ENCODE measurements at places on chromosomes 12 and 14.

- peak; percentile 19 for DNase-seq
Observed at GRCh38 chr12:89225808-89226411, 126.4 kb downstream of the DUSP6 start.

DNA sequence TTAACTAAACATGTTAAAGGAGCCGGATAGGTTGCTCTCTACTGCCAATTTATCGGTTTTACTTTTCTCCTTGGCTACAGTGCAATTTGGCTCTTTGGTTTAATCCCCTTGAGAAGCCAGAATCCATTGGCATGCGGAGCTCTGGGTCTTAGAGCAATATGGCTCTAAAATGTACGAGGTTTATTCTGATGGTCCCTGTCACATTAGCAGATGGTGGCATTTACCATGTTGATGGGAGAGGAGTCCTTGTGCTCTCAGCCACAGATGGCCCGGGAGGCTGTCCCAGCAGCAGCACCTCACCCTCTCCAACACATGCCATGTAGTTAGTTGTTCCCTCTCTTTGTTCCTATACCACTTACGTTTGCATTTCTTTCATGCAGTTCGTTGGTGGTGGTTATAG is 179.7 kb downstream of the RGS6 start:
- no peak for DNase-seq

GRCh38 chr14:99356031-99356608 is 84.1 kb upstream of the BCL11B start:
- DNase-seq: no peak

- no peak for DNase-seq
Observed at GRCh38 chr14:100827101-100828021, 1.4 kb downstream of the MEG3 start.

GRCh38 chr14:70339039-70339438 is 20.4 kb downstream of the COX16 start:
- no peak for DNase-seq

- no peak for DNase-seq
Observed at GRCh38 chr14:79614448-79614847, 596.9 kb downstream of the DIO2 start.

DNA sequence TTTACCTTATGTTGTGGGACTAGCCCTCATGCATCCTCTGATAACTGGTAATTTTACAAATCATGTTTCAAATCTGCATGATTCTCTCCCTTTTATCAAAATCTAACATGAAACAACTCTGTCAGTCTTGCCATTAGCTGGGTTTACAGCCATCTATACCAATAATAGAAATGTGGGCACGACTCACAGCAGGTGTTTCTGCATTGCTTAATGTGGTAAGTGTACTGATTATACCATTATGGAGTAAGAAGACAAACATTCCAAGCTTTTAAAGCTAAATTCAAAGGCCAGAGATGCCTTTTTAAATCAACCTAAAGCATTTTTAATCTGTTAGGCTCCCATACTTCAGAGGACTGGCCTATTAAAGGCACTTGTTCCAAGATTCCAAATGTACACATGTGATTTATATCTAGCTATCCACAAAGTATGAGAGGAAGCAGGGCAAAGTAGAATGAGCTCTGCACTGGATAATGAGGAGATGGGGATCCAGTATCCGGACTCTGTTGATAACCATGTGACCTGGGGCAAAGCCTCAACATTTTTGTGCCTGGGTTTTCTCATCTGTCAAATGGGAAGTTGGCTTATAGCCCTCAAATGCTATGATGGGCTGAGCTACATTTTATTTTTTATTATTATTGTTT is 52.3 kb upstream of the FUT8 start:
- DNase-seq: no peak

DNA sequence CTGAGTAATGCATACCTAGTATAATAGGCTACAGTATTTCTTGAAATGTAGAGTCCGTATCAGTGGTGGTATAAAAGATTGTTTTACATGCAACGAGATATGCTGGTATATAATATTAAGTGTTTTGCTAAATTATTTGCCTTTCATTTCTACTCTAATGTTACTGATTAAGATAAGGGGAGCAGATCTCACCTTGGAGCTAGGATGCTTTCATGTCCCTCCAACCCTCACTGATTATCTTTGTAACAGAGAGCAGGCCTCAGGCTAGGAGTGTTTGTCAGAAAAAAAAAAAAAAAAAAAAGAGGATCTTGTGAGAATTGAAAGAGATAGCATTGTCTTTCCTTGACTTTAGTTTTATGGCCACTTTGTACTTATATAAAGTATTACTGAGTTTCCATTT is 92.6 kb downstream of the PDE3A start:
- no peak for DNase-seq

DNA sequence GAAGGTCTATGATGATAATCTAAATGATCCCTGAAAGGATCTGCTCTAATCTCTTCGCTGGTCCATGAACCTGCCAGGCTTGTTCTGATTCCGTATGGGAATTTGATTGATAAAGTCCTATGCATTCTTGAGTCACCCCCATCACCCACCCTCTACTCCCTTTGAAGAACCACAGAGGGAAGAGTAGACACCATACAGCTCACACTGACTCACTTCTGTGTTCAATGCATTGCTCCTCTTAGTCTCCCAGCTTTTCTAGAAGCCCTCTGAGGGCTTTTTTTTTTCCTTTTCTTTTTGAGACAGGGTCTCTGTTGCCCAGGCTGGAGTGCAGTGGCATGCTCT is 18.5 kb upstream of the GPRC5A start:
- no peak for DNase-seq

DNA sequence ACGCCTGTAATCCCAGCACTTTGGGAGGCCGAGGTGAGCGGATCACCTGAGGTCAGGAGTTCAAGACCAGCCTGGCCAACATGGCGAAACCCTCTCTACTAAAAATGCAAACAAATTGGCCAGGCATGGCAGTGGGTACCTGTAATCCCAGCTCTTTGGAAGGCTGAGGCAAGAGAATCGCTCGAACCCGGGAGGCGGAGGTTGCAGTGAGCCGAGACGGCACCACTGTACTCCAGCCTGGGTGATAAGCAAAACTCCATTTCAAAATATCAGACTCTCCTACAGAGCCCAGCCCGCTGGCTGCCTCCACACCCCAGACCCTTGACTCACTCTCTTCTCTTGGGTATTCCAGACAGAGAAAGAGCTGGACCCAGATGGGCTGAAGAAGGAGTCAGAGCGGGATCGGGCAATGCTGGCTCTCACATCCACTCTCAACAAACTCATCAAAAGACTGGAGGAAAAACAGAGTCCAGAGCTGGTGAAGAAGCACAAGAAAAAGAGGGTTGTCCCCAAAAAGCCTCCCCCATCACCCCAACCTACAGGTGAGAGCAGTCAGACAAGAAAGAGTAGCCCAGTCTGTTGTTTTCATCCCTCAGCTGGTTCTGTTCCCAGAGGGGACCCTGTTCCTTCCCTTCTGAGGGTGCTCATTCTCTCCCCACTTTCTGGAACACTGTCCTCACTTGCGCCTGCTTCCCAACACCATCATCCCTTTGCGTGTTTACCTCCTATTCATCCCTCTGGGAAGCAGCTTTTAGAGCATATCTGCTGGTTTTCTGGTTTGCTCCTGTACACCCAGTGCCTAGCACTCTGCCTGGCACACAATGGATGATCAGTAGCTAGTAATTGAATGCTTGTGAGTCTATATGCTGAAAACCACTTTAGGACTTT is 19.7 kb downstream of the AGAP2 start:
- no peak for DNase-seq

- DNase-seq: no peak
Observed at GRCh38 chr12:108495054-108495453, 20.0 kb upstream of the FICD start.

DNA sequence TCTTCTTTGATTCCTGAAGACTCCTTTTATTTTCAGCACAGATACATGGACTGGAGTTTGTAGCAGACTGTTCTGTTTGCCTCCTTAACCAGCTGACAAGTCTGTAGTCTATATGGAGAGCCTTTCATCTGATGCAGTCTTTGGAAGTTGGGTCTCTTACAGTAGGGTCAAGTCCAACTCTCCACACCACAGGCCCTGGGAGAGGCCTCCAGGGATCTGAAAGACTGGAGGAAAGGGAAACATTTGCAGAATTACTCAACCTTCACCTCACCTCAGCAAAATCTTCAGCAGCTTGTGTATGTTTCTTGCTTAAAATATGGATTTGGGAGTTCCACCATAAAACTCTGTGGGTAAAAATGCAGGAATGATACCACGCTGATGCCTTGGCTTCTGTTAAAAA is 188.4 kb downstream of the MSRB3 start:
- no peak for DNase-seq

GRCh38 chr12:50786498-50787231 is 22.8 kb downstream of the ATF1 start:
- no peak for DNase-seq

DNA sequence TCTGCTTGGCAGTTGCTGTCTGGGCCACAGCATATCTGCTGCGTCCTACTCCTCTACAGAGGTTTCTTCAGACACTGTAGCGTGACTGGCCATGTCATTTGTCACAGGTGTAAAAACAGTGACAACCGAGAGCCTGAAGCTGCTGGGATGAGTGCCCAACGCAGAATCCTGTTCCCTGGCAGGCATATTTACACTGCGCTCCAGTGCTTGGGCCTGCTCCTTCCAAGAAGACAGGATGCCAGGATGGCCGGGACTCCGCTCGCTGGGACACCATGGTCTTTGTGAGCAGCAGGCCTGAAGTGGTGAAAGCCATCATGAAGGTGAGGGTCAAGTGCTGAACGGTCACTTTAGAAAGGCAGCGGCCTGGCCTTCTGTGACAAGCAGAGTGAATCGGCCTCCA is 171.4 kb downstream of the EMP1 start:
- DNase-seq: no peak

DNA sequence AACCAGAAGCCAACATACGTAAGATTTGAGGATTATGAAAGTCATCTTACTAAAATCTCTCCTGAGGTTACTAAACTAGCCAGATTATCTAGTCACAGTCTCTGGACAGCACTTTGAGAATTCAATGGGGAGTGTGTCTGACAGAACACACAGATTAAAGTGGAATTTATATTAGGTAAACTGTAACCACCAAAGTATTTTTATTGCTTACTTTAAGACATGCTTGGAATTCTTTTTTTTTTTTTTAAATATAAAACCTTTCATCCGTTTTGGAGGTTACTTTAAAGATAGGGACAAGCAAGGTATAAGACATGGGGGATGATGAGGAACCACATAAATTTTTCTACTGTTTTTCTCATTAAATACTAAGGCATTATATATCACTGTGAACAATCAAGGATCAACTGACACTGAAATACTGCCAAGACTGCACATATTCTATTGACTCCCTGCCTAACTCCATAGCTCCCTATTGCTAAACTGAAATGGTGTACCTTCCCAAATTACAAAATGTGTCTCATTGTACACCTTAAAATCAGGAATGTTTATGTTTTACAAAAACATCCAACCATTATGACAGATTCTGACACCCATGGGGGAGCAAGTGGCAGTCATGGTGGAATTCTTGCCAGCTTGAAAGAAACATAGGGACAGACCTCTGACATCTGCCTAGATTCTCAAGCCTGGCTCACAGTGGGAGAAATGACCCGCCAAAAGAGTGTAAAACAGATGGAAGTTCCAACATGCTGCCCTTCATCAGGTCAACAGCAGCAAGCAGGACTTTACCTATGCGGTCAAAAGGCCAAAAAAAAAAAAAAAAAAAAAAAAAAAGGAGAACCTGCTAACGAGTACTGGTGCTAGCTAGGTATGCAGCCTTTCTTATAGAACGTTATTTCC is 239.3 kb downstream of the MED13L start:
- no peak for DNase-seq

GRCh38 chr12:64895526-64895925 is 71.1 kb downstream of the TBC1D30 start:
- no peak for DNase-seq

GRCh38 chr14:51535443-51536044 is 116.2 kb upstream of the FRMD6 start:
- no peak for DNase-seq

GRCh38 chr12:70043490-70044138 is 199.6 kb upstream of the CNOT2 start:
- no peak for DNase-seq

- DNase-seq: no peak
Observed at GRCh38 chr14:105894125-105894977, 368.0 kb downstream of the TMEM121 start.

DNA sequence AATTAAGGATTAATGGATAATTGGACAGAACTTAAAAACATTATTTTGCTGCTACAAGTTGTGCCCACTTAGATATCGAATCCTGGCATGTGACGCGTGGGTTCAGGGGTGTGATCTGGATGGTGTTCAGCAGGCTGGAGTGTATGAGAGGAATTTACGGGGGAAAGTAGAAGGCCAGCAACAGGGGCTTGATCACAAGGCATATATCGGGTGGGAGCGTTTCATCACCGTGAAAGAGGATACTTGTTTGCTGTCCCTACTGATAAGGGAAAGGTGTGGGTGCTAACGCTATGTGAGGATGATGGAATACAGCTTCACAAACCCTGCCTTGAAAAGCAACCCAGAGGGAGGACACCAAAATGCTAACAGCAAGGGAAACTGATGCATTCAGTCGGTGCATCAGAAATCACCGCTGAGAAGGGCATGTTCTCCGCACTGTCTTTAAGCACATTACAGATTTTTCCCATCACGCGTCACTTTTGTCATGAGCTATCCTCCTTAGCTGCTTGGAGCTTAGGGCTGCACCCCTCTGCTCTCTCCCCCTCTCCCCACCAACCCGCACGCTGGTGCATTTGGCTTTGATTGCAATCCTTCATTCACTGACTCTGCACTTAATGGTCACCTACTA is 13.4 kb downstream of the HHIPL1 start:
- DNase-seq: no peak

DNA sequence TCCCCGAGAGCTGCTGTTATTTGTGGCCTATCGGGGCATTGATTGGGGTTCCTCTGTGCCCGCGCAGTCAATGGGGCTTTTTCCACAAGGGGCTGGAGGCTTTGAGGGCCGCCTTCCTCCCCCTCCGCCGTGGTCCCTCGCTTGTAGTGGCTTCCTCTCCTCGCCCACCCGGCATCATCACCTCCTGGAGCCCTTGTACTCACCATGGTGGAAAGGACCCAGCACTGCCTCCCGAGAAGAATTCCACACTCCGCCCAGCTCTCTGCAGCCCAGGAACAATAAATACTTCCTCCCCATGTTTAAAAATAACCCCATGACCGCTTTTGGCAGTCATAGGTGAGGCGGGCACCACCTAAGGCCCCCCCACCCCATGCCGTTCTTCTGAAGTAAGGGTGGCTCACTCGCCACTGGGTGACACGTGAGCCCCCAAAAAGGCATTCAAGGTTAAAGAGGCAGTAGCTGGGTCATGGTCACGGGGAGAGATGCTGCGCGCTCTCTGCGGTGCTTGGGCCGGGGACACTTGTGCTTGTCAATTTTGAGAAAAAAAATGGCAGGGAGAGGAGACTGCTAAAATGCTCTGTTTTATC is at the start of gene MYL2:
Gene MYL2, minus strand, starts transcription at position 256 of the 587 bp plus-strand sequence. Its CDS starts 50 bp downstream, at position 206.
- DNase-seq: no peak

- DNase-seq: no peak
Observed at GRCh38 chr12:90333939-90334338, 621.0 kb downstream of the CCER1 start.

GRCh38 chr14:98242903-98243302 is 1029.1 kb downstream of the BCL11B start:
- no peak for DNase-seq

Measured in stimulated activated CD8-positive, alpha-beta memory T cell treated with anti-CD3 and anti-CD28 coated beads, Interleukin-15, amount 100 ng/mL, for 48 hours (primary cell).